Osteoblast (primary cell): ENCODE measurements at places on chromosomes 13 and 19. TPM values are rescaled to one million over a fixed set of nuclear protein-coding genes. Genes with fewer than 3 reads are reported as not detected.
A peak's percentile ranks its signal among the peaks of the same experiment; 100 is the strongest.

GRCh38 chr13:35393886-35394285 lies 82.6 kb downstream of the MAB21L1 start:
- DNase-seq: no peak

Gene RASL11A
- total RNA-seq: 8.8 and 11.9 TPM in 2 replicates

Gene KASH5
- total RNA-seq: not detected in 2 replicates

Gene MEIOSIN
- total RNA-seq: not detected in 2 replicates

- DNase-seq: no peak
Measured at GRCh38 chr19:14997981-14998380, 18.3 kb upstream of the SLC1A6 start.

- peak; percentile 83 for DNase-seq
Measured at GRCh38 chr19:10603873-10604459, 16.9 kb upstream of the AP1M2 start.

DNA sequence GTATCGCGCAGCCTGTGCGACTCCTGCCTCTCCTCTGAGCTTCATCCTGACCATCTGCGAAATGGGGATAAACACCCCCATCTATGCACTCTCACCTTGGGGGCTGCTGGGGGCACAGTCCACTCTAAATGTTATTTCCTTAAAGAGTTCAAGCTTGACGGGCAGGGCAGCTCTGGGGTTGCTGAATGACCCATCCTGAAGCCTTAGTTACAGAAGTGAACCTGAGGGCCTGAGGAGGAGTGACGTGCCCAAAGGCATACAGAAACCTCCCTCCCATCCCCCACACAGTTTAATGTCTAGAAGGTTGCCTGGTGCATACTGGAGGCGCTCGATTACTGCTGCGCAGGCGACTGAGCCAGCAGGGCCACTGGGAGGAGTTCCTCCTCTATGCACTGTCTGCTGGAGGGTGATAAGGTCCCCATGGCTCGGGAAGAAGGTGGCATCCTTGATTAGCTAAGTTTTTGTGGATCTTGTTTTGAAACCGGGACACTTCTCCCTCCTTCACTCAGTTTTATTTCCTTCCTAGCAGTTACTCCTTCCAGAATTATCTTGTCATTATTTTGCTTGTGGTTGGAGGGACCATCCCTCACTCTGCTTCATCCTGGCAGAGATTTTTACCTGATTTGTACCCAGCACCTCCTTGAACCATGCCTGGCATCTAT lies 572 bp upstream of the FKBP8 start:
- peak; percentile 96 for DNase-seq

- peak; percentile 75 for DNase-seq
Measured at GRCh38 chr19:48498595-48499311, 12.9 kb downstream of the LMTK3 start.

Gene NCR1
- 0.36 and 0.59 TPM in 2 replicates for total RNA-seq

Gene LRRC4B
- not detected in 2 replicates for total RNA-seq

DNA sequence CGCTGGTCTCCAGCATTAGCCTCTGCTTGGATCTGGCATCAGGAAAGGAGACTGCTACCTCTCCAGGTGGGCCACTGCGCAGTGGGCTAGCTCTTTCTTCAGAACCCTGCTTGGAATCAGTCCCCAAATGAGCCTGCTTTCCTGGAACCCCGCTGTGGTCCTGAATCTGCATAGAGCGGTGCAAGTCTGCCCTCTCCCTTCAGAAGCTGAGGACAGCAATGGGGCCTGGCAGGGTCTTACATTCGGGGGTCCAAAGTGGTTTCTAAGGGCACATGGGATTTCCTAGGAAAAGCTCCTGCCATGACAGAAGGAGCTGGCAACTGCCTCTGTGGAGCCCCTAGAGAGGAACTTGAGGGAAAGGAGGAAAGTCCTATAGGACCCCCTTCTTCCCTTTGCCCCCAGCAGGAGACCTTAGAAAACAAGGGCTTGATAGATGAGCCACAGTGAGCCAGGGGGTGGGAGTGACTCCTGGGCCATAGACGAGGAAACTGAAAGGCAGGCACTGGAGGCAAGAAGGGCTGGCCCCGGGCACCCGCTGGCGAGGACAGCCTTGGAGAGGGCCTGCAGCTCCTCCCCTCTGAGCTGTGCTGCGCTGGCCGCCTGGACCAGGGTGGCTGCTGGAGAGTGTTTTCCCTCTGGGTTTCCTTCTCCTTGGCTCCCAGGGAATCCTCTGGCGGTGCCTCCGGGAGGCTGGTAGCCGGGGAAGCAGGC lies 1.4 kb upstream of the VSTM2B start:
- DNase-seq: peak; percentile 90

Gene BRME1
- total RNA-seq: 0.59 and 0.72 TPM in 2 replicates

DNA sequence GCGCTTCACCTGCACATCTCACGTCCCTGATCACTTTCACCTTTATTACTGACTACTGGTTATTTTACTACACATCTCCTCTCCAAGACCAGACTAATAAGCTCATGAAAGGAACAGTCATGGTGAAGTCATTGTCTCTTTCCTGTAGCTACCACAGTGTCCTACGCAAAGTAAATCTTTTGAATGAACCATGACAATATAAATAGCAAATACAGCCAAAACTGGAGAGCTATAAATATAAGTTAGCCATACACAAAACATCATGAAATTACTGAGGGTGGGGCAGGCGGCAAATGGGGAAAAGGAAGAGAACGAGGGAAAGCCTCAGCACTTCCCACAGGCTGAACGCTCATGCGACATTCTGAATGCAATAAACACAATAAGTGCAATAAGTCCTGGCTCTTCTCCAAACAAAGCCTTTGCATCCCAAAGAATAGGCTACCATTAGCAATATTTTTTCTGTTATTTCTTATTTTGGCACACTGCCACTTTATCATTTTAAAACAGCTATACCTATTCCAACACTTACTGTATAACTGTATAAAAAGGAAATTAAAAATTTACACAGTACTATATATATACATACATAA lies 62.5 kb downstream of the TUBGCP3 start:
- DNase-seq: no peak

- peak; percentile 61 for DNase-seq
Measured at GRCh38 chr13:99977912-99978798, 3.4 kb upstream of the ZIC2 start.

DNA sequence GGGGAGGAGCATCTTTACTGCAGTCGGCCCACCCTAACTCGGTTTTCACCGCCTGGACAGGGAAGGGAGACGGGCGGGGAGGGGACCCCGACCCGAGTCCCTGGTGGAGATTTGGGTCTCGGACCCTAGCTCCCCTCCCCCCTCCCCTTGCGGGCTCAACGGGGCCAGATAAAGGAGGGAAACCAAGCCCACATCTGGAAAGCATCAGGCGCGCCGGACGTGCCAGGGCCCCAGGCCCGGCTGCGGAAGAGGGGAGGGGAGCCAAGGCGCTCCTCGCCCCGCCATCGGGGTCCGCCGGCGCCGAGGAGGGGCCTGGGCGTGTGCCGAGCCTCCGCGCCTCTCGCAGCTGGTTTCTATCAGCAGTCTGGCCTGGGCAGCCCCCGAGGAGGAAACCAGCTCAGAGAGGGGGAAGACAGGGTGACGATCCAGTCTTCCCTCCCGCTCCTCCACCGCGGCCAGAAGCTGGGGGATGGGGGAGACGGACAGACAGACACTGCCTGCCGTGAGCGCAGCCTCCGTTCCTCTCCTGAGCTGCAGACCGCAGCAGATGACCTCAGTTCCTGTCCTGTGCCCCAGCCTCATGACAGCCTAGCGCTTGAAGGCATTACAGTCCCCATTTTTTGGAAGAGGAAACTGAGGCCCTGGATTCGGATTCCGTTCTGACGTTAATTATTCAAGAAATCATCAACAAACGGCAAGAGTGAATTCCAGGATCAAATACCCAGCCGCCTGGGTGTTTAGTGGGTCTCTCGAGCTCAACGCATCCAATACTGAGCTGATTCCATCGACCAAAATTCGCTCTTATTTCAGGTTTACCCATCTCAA lies 3.6 kb upstream of the GNG8 start:
- DNase-seq: peak; percentile 92

DNA sequence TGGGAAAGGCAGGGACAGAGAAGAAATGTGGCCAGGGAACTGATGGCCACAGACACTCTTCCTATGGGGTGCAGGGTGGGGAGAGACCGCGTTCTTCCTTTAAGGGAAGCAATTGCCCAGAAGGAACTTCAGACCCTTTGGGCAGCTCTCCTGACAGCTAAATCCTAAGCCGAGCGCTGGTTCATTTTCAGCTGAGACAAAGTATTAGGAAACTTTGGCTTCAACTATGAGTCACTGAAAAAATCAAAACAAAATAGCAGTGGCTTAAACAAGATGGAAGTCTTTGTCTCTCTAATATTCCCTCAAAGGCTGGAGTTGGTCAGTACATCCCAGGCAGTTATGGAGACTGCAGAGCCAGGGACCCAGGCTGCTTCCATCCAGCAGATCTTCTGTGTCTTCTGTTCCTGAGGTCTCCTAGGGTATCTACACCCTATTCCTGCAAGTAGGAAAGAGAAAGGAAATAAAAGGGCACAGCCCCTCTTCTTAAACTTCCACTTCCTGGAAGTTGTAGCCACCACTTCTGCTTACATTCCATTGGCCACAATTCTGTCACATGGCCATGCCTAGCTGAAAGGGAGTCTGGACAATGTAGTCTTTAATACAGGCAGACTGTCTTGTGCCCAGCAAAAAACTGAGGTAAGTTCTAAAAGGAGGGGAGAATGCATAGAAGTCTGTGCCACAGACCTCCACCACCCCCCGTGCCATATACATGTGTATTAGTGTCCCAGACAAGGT lies 163.5 kb downstream of the KATNAL1 start:
- DNase-seq: peak; percentile 80

DNA sequence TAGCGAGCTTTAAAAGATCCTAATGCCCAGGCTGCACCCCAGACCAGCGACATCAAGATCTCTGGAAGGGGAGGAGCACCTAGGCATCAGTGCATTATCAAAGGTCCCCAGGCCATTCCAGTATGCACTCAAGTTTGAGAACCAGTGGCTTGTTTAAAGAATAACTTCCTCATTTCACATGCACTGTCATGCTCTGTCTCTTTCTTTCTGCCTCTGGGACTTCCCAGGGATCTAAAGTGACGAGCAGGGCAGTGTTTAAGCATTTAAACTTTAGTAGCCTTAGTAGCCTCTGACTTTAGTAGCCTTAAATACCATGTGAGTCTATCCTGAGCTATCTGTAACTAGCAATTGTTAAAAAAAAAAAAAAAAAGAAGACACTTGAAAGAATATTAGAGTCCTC lies 8.9 kb upstream of the FARP1 start:
- DNase-seq: no peak

- DNase-seq: no peak
Measured at GRCh38 chr13:56015919-56016318, 1124.8 kb upstream of the PRR20A start.

Gene GRIN3B
- not detected in 2 replicates for total RNA-seq

- no peak for DNase-seq
Measured at GRCh38 chr13:59658027-59658737, 505.5 kb downstream of the DIAPH3 start.

DNA sequence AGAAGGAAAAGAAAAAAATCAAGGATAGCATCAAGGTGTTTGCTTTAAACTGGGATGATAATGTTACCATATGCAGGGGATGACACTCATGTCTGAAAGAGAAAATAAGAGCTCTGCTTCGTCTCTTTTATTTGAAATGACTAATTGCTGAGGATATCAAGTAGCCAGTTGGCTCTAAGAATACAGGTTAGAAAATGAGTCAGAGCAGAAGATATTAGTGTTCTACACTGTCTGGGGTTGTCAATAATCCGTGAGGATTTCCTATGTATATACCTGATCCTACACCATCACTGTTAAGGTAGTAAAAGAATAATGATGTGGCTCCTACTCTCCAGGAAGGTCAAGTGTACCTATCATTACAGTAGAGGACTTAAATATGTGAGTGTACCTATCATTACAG lies 562.5 kb downstream of the GPC6 start:
- no peak for DNase-seq

DNA sequence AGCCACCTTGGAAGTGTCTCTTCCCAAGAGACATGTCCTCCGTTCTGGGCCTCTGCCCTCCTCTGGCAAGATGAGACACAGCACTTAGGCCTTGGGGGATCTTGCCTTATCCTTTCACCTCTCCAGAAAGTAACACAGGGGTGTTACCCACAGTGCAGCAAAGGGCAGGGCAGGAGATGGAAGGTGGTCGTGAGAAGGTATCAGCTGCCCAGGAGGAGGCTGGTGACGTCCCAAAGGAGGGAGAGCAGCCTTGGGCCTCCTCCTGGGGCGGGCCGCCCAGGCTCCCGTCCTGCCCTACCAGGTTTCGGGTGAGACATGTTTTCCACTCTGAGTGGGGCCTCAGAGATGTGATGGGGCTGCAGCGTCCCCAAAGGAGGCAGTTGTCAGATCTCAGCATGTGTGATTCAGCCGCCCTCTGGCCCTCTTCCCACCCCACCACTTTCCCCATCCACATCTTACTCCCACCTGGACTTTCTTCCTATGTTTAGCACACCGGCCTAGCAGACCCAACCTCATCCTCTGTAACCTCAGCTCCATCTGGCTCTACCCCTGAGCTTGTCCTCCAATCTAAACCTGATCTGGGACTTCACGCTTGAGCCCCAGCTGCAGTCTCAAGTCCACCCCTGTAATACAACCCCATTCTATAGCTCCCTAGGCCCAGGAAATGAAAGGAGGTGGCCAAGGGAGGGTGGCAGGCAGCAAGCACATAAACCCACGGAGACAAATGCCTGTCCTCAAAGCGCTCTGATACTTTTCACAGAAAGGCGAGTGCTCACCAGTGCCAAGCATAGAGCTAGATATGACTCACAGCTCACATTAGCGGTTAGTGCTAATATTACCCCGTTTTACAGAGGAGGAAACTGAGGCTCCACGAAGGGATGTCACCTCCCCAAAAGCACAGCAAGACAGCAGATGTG lies 9.3 kb downstream of the POU2F2 start:
- peak; percentile 83 for DNase-seq

GRCh38 chr13:93982179-93982918 lies 497.1 kb downstream of the DCT start:
- no peak for DNase-seq

DNA sequence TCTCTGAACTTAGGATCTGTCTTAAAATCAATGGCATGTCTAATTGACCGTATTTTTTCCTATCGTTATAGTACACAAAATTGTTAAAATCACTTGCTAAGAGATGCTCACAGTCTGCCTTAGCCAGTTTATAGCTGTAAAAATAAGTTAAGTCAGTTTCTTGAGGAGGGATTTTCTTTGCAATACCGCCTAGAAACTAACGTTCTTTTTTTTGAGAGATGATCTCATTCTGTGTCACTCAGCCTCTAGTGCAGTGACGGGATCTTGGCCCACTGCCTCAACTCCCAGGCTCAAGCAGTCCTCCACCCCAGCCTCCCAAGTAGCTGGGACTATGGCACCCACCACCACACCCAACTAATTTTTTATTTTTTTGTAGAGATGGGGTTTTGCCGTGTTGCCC lies 4.4 kb downstream of the CKAP2 start:
- DNase-seq: peak; percentile 84

DNA sequence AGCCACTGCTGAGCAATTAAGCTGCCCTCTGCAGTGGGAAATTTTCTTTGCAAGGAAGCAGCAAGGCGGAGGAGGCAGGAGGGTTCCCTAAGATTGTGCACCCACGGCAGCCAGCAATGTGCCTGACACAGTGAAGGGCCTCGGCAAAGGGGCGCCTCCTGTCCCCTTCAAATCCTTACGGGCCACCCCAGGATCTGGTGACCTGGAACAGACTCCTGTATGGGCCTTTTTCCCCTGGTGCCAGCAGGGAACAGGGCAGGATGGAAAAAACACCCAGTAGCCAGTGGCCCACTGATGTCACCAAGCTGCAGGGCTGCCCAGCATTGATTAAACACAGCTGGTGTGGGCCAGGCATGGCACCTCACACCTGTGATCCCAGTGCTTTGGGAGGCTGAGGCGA lies 86.7 kb downstream of the GNG7 start:
- DNase-seq: no peak

Gene CD70
- 0.29 TPM in 1 of 2 replicates, not detected in the other for total RNA-seq

Gene ZNF382
- 12.3 and 16.2 TPM in 2 replicates for total RNA-seq

- peak; percentile 86 for DNase-seq
Measured at GRCh38 chr19:58562122-58563033, 4.0 kb upstream of the UBE2M start.

- DNase-seq: no peak
Measured at GRCh38 chr13:32081591-32081990, 50.0 kb downstream of the FRY start.
